ENCODE measurements at places on chromosomes 16 and 17. TPM values are rescaled to one million over a fixed set of nuclear protein-coding genes. Genes with fewer than 3 reads are reported as not detected.

DDX5 gene
- 295 TPM for total RNA-seq

BTBD17 gene
- total RNA-seq: not detected

TRPV3 gene
- not detected for total RNA-seq

SDR42E2 gene
- not detected for total RNA-seq

C16orf96 gene
- not detected for total RNA-seq

ABCC3 gene
- 286 TPM for total RNA-seq

DNA sequence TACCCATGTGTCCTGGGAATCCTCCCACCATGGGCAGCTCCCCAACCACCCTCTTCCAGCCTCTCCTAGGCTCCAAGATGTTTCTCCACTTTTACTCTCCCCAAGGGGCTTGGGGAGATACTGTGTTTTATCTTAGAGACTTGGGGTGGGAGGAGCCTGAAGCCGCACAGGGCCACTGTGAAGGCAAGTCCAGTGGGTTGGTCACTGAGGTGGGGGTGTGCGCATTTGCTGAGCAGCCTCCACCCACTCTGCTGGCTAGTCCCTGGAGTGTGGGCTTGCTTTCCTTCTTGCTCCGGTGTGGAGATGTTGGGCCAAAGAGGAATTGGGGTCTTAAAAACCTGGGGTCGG lies 4.1 kb upstream of the CLDN9 start:
- DNase-seq: no peak
- H3K4me1 ChIP-seq: peaks cover 32% of the 10 kb centered on the region
- H3K27ac ChIP-seq: no peak overlapping the region
- no peaks in the 10 kb centered on the region for H3K36me3 ChIP-seq

GRCh38 chr17:43860927-43861622 lies 14.1 kb downstream of the CD300LG start:
- no peaks in the 10 kb centered on the region for H3K36me3 ChIP-seq
- no peaks in the 10 kb centered on the region for H3K4me1 ChIP-seq
- DNase-seq: peak; percentile 30
- no peak overlapping the region for H3K4me3 ChIP-seq
- no peak overlapping the region for H3K27ac ChIP-seq
- H3K27me3 ChIP-seq: no peaks in the 10 kb centered on the region

DNA sequence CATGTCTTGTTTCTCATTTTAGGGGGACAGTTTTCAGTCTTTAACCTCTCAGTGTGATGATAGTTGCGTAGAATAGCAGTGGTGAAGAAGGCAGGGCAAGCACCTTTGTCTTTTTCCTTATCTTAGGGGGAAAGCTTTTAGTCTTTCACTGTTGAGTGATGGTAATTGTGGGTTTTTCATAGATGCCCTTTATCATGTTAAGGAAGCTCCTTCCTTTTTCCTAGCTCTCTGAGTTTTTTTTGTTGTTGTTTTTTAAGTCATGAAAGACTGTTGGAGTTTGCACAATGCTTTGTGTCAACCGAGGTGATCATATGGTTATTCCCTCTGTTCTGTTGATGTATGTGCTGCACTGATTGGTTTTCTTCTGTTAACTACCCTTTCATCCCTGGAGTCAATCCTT lies 15.7 kb downstream of the NOL11 start:
- peaks cover 8% of the 10 kb centered on the region for H3K36me3 ChIP-seq
- no peaks in the 10 kb centered on the region for H3K4me1 ChIP-seq
- DNase-seq: no peak
- H3K4me3 ChIP-seq: no peak overlapping the region

DNA sequence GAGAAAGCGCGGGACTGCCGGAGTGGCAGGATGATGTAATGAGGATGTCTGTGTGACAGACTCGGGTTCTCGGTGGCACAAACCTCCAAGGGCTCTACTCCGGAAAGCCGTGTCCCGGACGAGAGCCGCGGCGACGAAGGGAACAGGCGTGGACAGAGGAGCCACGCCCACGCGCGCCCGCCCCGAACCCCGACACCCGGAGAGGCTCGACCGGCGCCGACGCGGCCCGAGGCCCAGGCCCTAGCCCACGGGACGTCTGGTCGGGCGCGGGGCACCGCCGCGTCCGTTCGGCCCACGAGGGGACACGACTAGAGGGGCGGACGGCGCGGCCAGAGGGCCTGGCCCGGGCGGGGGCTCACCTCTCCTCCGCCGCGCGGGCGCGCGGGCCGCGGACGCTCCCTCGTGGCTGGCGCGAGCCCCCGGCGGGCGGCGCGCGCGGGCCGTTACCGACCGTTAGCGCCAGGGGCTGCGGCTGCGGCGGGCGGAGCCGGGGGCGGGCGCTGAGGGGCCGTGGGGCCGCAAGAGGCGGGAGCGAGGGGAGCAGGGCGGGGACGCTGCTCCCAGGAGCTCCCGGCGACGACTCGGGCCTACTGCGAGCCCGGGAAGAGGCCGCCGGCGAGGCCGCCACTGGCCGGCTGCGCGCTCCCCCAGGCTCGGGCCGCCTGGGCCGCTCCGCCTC lies 2.1 kb upstream of the IRX5 start:
- H3K4me1 ChIP-seq: peaks cover 7% of the 10 kb centered on the region
- peak; percentile 61 for DNase-seq
- no peak overlapping the region for H3K27ac ChIP-seq

DNA sequence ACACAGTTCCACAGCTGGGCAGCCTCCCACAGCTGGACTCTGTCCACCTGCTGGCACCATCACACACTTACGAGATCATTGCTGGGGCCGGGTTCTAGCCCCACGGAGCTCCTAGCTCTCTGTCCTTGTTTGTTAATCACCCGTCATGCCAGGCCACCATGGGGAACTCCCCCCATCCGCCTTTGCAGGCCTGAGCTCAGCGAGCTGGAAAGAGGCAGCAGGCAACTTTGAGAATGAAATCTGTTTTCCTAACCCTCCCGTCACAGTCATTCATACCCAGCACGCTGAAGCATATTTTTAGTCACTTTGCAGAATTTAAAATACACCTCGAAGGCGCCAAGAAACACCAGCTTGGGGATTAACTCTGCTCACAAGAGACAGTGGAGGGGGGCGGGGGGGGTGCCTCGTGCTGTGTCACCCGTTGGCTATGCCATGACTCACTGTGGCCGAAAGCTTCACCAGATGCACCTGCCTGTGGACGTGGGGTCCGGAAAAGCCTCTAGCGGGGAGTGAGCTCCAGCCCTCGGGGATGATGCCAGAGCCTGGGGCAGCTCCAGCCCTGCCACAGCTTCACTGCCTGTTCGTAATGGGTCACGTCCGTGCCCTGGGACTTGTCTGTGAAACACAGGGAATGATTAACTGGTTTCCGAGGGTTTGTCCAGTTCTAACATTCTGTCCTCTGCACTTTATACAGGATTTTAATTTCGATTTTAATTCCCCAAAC lies 1.4 kb upstream of the SPNS2 start:
- no peak overlapping the region for H3K4me3 ChIP-seq
- peak; percentile 90 for DNase-seq
- no peaks in the 10 kb centered on the region for H3K27me3 ChIP-seq
- no peaks in the 10 kb centered on the region for H3K4me1 ChIP-seq
- no peaks in the 10 kb centered on the region for H3K36me3 ChIP-seq
- peak overlapping the region; percentile 65 for H3K27ac ChIP-seq

DNA sequence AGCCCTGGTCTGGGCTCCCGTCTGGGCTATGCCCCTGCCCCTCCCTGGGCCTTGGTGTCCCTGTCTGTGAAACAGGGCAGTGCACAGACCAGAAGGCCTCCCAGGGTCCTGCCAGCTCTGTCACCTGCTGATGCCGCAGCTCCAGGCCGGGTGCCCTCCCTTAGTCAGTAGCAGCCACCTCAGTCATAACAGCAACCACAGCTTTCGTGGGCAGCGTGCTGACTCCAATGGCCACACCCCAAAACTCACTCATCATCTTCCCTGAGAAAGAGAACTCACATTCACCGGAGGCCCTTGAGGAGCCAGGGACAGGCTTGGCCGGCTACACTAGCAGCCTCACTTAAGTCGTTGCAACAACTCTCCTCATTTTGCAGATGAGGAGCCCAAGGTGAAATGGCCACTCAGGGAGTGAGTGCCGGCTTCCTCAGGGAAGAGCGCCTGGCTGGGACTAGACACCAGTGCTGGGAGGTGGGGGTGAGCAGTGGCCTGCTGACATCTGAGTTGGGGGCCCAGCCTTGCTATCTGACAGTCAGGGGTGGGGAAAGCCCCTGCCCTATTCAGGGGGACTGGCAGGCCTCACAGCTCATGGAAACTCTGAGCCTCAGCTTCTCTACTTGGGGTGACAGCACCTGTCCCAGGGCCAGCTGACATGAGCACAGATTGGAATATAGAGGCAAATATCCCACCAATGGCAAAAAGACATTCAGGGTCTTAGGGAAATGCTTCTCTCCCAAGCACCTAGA lies 22.6 kb downstream of the SLC5A10 start:
- H3K4me1 ChIP-seq: no peaks in the 10 kb centered on the region
- H3K27ac ChIP-seq: no peak overlapping the region
- no peak overlapping the region for H3K4me3 ChIP-seq

DNA sequence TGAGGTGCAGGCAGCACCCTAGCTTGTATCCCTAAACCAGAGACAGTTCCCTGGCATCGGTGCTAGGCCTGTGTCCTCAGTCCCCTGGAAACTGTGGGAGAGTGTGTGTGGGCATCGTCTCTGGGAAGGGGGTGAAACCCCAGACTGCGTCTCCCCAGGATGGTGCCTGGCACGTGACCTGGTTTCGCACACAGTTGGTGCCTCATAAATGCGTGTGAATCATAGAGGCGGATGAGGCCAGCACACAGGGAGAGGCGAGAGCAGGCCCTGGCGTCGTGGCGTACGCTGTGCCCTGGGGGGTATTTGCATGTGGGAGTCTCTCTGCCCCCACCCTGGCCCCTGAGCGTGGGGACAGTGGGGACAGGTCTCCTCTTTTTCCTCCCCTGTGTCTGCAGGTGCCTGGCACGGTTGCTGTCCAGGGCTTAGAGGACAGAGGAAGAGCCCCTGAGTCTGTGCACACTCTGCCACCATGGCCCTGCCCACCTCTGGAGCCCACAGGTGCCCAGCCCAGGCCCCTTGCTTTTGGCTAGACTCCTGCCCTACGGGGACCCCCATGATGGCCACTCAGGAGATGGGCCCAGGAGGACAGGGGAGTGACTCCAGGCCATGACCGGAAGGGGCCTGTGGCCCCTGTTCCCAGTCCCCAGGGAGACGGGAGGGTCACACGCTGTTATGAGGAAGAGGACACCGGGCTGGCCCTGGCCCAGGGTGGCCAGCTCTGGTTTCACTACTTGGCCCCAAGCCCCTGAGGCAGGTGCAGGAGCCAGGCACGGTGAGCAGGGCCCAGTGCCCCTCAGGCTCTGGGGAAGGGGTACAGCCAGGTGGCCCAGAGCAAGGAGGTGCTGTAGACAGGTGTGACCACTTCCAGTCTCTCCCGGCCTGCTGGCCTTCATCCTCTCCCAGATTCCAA lies 1.3 kb upstream of the FSCN2 start:
- no peaks in the 10 kb centered on the region for H3K4me1 ChIP-seq
- no peak for DNase-seq
- no peaks in the 10 kb centered on the region for H3K27me3 ChIP-seq
- H3K27ac ChIP-seq: no peak overlapping the region

- H3K4me3 ChIP-seq: no peak overlapping the region
- H3K4me1 ChIP-seq: no peaks in the 10 kb centered on the region
- H3K27ac ChIP-seq: no peak overlapping the region
These were observed 24.5 kb downstream of the RNF135 start for GRCh38 chr17:30995347-30995746.

GRCh38 chr17:14772776-14773175 lies 471.9 kb downstream of the HS3ST3B1 start:
- H3K27me3 ChIP-seq: no peaks in the 10 kb centered on the region
- H3K36me3 ChIP-seq: no peaks in the 10 kb centered on the region
- no peaks in the 10 kb centered on the region for H3K4me1 ChIP-seq
- no peak overlapping the region for H3K4me3 ChIP-seq
- no peak overlapping the region for H3K27ac ChIP-seq

GRCh38 chr16:31371619-31372484 lies 16.9 kb downstream of the ITGAX start:
- H3K27me3 ChIP-seq: no peaks in the 10 kb centered on the region
- no peaks in the 10 kb centered on the region for H3K4me1 ChIP-seq
- H3K27ac ChIP-seq: no peak overlapping the region
- H3K4me3 ChIP-seq: no peak overlapping the region
- no peak for DNase-seq

DNA sequence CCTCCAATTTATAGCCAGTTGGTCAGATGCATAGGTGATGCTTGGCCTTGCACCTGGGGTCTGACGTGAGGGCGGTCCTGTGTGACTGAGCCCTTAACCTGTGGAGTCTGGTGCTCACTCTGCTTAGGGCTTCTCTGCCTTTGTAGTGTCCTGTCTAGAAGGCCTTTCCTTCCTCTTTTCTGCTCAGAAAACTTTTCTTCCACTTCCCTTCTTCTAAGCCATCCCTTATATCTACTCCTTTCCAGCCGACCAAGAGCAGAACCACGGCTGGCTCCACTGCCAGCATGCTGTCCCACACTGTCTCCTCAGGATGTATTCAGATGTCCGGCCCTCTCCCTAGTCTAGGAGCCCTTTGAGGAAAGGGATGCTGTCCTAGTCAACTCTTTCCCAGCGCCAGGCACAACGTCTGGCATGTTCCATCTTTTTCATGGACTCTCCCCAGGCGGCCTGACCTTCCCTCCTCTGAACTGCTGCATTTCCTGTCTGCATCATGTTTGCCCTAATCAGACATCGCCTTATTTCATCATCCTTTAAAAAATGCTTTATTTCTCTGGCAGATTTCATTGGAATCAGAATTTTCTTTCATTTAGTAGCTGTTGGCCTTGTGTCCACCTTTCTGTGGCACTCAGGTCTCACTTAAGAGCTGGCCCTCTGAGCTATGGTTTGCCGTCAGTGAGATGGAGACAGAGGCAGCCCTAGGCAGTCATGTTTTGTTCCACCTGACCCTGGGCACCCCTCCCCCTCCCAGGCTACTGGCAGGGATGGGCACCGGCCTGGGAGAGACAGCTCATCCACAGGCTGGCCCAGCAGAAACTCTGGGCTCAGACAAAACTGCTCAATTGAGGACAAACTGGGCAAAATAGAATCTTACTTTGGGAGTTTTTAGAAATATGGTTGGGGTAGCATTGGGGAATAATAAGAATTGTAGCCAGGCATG lies 15.5 kb upstream of the BRCA1 start:
- no peak for DNase-seq
- H3K27ac ChIP-seq: no peak overlapping the region
- no peaks in the 10 kb centered on the region for H3K36me3 ChIP-seq
- no peaks in the 10 kb centered on the region for H3K27me3 ChIP-seq

- DNase-seq: no peak
- H3K4me1 ChIP-seq: no peaks in the 10 kb centered on the region
- H3K4me3 ChIP-seq: no peak overlapping the region
- H3K27ac ChIP-seq: peak overlapping the region; percentile 69
These were observed 23.1 kb upstream of the DHRS13 start for GRCh38 chr17:28925912-28926365.

All from right lobe of liver (tissue), 6 donors.